ENCODE measurements at places on chromosomes 12 and 14. TPM values are rescaled to one million over a fixed set of nuclear protein-coding genes. Genes with fewer than 3 reads are reported as not detected.
A peak's percentile ranks its signal among the peaks of the same experiment; 100 is the strongest.

Gene CBLN3
- polyA plus RNA-seq, result 6.8 TPM

Gene HOXC12
- polyA plus RNA-seq, result not detected

Gene RASSF9
- polyA plus RNA-seq, result 0.86 TPM

Gene OSBPL8
- polyA plus RNA-seq, result 16.6 TPM

Gene CCDC196
- not detected for polyA plus RNA-seq

Gene DCN
- 34.5 TPM for polyA plus RNA-seq

Gene NABP2
- 23.1 TPM for polyA plus RNA-seq

Gene GXYLT1
- polyA plus RNA-seq, result 2.6 TPM

Gene HAL
- 0.24 TPM for polyA plus RNA-seq

Gene TAS2R9
- polyA plus RNA-seq, result not detected

Gene EML5
- 0.37 TPM for polyA plus RNA-seq

Gene PPP1R1A
- polyA plus RNA-seq, result 0.58 TPM

Gene GPRC5D
- 0.23 TPM for polyA plus RNA-seq

DNA sequence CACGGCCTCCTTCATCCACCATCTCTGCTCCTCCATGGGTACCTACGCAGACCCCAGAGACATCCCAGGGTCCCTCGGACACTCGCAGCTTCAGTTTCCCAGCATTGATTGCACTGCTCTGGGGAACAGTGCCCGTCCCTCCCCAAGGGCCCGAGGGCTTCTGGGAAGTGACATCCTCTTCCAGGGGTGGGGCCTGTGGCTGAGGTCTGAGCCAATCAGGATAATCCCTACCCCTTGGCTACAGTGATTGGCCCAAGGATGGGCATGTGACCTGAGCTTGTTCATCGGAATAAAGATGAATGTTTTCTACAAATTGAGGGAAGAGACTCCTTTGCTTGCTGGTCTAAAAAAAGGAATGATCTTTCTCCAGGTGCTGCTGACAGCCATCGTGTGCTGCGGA is 37.3 kb upstream of the MYL2 start:
- no peaks in the 10 kb centered on the region for H3K36me3 ChIP-seq
- H3K27ac ChIP-seq, result no peak overlapping the region
- no peak for DNase-seq
- no peak overlapping the region for H3K4me3 ChIP-seq
- H3K27me3 ChIP-seq, result no peaks in the 10 kb centered on the region

GRCh38 chr14:22569106-22569736 is 19.8 kb downstream of the DAD1 start:
- no peaks in the 10 kb centered on the region for H3K27me3 ChIP-seq
- H3K36me3 ChIP-seq, result peaks cover 54% of the 10 kb centered on the region

- no peaks in the 10 kb centered on the region for H3K4me1 ChIP-seq
- no peak for DNase-seq
- H3K27ac ChIP-seq, result no peak overlapping the region
- H3K4me3 ChIP-seq, result no peak overlapping the region
- H3K27me3 ChIP-seq, result no peaks in the 10 kb centered on the region
Measured at GRCh38 chr12:57191410-57191809, 25.2 kb upstream of the NXPH4 start.

DNA sequence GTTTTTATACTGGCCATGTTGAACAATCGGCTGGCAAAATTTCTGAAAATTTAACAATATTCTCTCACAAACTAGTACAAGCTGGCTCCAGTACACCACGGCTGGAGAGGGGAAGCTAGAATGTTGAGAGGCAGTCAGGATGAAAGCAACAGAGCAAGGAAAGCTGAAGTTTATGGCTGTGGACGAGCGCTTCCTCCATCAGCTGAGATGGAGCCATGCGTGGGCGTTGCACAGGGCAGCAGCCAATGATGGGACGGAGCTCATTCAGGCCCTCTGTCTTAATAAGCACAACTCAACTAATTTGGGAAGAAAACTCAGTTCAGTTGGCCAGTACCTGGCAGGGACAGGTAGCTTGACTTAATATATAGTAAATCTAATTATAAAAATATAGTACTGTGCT is 14.1 kb upstream of the DCP1B start:
- H3K27me3 ChIP-seq, result no peaks in the 10 kb centered on the region
- peaks cover 3% of the 10 kb centered on the region for H3K4me1 ChIP-seq
- H3K36me3 ChIP-seq, result no peaks in the 10 kb centered on the region
- no peak overlapping the region for H3K27ac ChIP-seq
- H3K4me3 ChIP-seq, result no peak overlapping the region
- no peak for DNase-seq

DNA sequence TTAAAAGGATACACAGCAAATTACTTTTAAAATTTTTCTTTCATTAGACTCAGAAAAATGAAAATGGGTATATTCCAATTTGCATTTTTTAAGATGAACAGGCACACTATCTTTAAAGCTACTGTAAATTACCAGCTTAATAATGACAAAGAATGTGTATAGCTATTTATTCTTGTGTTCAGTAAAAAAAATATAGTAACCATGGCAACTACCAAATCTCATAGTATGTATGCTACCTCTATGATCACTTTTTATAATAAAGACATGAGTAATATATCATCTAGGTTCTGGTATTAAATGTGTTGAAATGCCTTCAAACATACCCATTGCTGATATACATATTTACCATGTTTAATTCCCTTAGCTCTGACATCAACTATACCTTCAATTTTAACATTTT is 383.2 kb downstream of the FOXG1 start:
- H3K36me3 ChIP-seq, result no peaks in the 10 kb centered on the region
- H3K27ac ChIP-seq, result no peak overlapping the region
- H3K27me3 ChIP-seq, result no peaks in the 10 kb centered on the region
- H3K4me1 ChIP-seq, result no peaks in the 10 kb centered on the region

DNA sequence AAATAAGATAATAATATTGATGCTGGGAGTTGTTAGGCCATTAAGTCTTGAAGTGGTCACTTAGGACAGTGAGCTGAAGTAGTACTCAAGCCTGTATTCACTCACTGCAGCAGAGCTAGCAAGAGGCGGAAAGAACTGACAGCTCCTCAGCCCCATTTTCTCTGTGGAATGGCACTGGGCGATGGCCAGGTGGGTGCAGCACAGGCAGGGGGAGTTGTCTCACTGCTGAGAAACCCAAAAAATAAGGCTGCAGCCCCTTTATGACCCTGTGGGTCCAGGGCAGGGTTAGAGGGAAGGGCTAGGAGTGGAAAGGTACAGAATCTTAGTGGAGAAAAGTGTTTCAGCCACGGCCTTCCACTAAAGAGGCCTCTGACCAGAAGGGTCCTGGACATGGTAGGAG is 35.5 kb downstream of the PDZRN4 start:
- H3K36me3 ChIP-seq, result no peaks in the 10 kb centered on the region
- no peak for DNase-seq
- no peak overlapping the region for H3K27ac ChIP-seq

GRCh38 chr14:54562334-54562733 is 4.6 kb upstream of the SAMD4A start:
- no peak overlapping the region for H3K27ac ChIP-seq
- H3K4me1 ChIP-seq, result peaks cover 10% of the 10 kb centered on the region
- no peaks in the 10 kb centered on the region for H3K36me3 ChIP-seq
- DNase-seq, result no peak
- H3K4me3 ChIP-seq, result no peak overlapping the region

DNA sequence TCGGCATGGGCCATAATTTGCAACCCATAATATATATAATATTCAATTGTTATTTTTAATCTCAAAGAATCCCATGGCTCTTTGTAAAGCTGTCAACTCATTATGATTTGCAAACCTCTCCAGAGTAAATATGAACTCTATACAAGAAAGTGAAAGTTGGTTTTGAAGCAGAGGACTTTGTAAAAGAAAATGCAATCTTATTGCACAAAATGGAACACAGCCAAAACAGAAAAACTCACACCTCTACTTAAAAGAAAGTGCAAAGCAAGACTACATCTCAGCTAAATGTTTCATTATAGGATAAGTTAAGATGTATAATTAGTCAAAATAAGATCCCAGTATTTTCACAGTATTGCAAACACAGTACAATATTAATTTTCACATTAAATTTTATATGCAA is 111.2 kb upstream of the FLRT2 start:
- no peak overlapping the region for H3K27ac ChIP-seq
- H3K27me3 ChIP-seq, result no peaks in the 10 kb centered on the region
- no peak overlapping the region for H3K4me3 ChIP-seq
- no peak for DNase-seq
- H3K4me1 ChIP-seq, result no peaks in the 10 kb centered on the region
- H3K36me3 ChIP-seq, result no peaks in the 10 kb centered on the region

- H3K36me3 ChIP-seq, result no peaks in the 10 kb centered on the region
- H3K27ac ChIP-seq, result no peak overlapping the region
- H3K4me3 ChIP-seq, result no peak overlapping the region
- no peak for DNase-seq
Measured at GRCh38 chr12:65585648-65586602, 238.4 kb upstream of the HMGA2 start.

- H3K4me1 ChIP-seq, result no peaks in the 10 kb centered on the region
- no peak for DNase-seq
- no peak overlapping the region for H3K27ac ChIP-seq
- H3K36me3 ChIP-seq, result no peaks in the 10 kb centered on the region
- H3K27me3 ChIP-seq, result no peaks in the 10 kb centered on the region
Measured at GRCh38 chr12:76720068-76720467, 43.8 kb upstream of the ZDHHC17 start.

- peaks cover 19% of the 10 kb centered on the region for H3K4me1 ChIP-seq
- H3K4me3 ChIP-seq, result no peak overlapping the region
Measured at GRCh38 chr12:48985475-48985897, 7.4 kb downstream of the WNT1 start.

- no peak for DNase-seq
- no peak overlapping the region for H3K27ac ChIP-seq
- H3K27me3 ChIP-seq, result no peaks in the 10 kb centered on the region
- H3K4me1 ChIP-seq, result peaks cover 5% of the 10 kb centered on the region
- no peak overlapping the region for H3K4me3 ChIP-seq
Measured at GRCh38 chr12:15193946-15194345, 27.3 kb downstream of the RERG start.

DNA sequence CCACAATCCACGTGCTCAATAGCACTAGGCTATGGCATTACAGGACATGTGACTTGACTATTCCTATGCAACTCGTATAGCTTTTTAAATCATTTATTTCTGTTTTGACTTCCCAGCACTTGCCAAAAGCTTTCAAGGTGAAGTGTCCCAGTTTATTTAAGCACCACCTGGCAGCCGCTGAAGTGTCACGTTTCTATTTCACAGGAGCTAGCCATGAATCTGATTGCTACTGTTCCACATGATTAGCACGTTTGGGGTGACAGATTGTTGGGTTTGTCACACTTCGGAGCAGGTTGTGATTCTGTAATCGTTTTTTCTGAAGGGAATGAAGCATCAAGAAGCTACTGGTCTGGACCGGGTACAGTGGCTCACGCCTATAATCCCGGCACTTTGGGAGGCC is 39.9 kb upstream of the BICDL1 start:
- H3K36me3 ChIP-seq, result no peaks in the 10 kb centered on the region
- no peak for DNase-seq
- no peaks in the 10 kb centered on the region for H3K27me3 ChIP-seq
- no peak overlapping the region for H3K4me3 ChIP-seq
- H3K27ac ChIP-seq, result no peak overlapping the region

- H3K27ac ChIP-seq, result peak overlapping the region; percentile 16
- no peaks in the 10 kb centered on the region for H3K27me3 ChIP-seq
- DNase-seq, result no peak
- no peak overlapping the region for H3K4me3 ChIP-seq
Measured at GRCh38 chr12:113173081-113173698, 12.1 kb downstream of the DDX54 start.

- H3K4me1 ChIP-seq, result no peaks in the 10 kb centered on the region
- peaks cover 7% of the 10 kb centered on the region for H3K27me3 ChIP-seq
- H3K4me3 ChIP-seq, result no peak overlapping the region
- no peaks in the 10 kb centered on the region for H3K36me3 ChIP-seq
Measured at GRCh38 chr12:105425254-105426174, 95.0 kb downstream of the C12orf75 start.

- H3K4me3 ChIP-seq, result peak overlapping the region; percentile 97
- no peaks in the 10 kb centered on the region for H3K27me3 ChIP-seq
- peak overlapping the region; percentile 89 for H3K27ac ChIP-seq
- peaks cover 87% of the 10 kb centered on the region for H3K4me1 ChIP-seq
- DNase-seq, result peak; percentile 81
Measured at GRCh38 chr12:6954316-6955107, 3.4 kb downstream of the PTPN6 start.

DNA sequence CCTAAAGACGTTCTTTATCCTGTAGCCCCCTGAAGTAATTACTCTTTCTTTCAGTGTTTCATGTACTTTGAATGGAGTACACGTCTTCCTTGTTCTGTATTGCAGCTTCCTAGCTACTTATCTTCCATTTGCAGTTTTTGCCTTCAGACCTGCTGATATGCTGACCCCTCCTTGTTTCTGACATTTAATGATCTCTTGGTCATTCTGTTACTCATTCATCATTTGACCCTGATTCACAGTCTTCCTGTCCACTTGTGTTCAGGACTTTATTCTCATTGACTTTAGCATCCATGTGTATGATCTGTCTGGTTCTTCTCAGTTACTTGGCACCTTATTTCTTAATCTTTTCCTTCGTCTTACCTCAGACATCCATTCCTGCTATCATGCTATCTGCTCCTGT is 22.2 kb downstream of the CPSF2 start:
- no peak overlapping the region for H3K4me3 ChIP-seq
- no peaks in the 10 kb centered on the region for H3K27me3 ChIP-seq
- H3K36me3 ChIP-seq, result peaks cover 97% of the 10 kb centered on the region

DNA sequence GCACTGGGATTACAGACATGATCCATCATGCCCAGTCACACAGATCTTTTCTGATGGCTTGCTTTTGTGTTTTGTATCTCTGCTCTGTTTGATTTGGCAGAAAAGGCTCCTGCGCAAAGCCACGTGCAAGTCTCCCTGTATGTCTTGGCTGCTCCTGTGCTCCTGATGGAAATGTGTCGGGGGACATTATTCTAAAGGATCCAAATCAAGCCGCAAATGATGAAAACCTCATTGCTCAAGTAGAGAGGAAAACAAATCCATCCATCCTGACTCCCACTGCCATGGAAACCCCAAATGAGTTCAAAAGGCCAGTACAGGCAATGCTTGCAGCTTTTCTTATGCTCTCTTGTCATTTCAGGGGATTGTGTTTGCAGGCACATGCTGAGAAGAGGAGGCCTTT is 93.8 kb downstream of the NDUFA12 start:
- no peak overlapping the region for H3K27ac ChIP-seq
- H3K4me1 ChIP-seq, result no peaks in the 10 kb centered on the region
- DNase-seq, result no peak
- H3K27me3 ChIP-seq, result no peaks in the 10 kb centered on the region
- no peaks in the 10 kb centered on the region for H3K36me3 ChIP-seq
- H3K4me3 ChIP-seq, result no peak overlapping the region

DNA sequence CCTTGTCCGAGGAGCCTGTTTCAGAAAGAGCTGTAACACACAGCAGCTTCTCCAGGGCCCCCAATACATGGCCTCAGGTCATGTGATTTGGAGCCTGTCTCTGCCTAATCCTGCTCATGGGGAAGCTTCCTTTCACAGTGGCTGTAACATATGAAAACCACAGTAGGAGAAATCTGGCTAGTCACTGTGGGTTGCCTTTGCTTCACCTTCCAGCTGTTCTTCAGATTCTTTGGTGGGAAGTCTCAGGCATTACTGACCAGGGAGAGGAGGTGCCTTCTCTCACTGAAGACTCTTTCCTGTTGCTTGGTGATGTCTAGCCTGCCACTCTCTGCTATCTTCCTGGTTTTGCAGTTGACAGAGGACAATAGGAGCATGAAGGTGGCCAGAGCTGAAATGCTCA is 350.6 kb downstream of the DPF3 start:
- H3K36me3 ChIP-seq, result no peaks in the 10 kb centered on the region
- H3K27me3 ChIP-seq, result no peaks in the 10 kb centered on the region
- H3K4me1 ChIP-seq, result no peaks in the 10 kb centered on the region
- DNase-seq, result no peak

- no peaks in the 10 kb centered on the region for H3K36me3 ChIP-seq
- DNase-seq, result no peak
- no peaks in the 10 kb centered on the region for H3K4me1 ChIP-seq
- no peak overlapping the region for H3K4me3 ChIP-seq
- H3K27me3 ChIP-seq, result no peaks in the 10 kb centered on the region
Measured at GRCh38 chr14:96917442-96917963, 120.3 kb downstream of the VRK1 start.
